Mesenteric fat pad (tissue), 1 donor: ENCODE measurements at places on chromosomes 7 and 10.

DNA sequence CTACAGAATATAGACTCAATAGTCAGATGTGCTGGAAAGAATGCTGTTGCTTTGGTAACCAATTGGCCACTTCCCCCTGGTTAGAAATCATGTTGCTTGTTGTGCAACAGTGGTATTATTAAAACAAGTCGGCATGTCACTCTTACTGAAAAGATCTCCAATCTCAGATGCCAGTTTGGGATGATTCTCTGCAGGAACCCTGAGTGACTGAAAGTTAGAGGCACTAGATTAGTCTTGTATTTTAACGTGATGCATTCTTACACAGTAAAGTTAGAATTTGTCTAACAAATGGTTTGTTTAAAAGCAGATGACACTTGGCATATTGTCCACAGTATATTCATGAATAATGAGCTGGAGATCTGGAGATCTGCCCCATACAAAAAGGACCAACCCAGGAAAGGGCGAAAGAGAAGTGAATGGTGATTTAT, 287.6 kb downstream of the TWIST1 start:
- no peak for DNase-seq

- no peak for DNase-seq
These were observed 262.8 kb upstream of the KLF14 start for GRCh38 chr7:130996833-130997231.

DNA sequence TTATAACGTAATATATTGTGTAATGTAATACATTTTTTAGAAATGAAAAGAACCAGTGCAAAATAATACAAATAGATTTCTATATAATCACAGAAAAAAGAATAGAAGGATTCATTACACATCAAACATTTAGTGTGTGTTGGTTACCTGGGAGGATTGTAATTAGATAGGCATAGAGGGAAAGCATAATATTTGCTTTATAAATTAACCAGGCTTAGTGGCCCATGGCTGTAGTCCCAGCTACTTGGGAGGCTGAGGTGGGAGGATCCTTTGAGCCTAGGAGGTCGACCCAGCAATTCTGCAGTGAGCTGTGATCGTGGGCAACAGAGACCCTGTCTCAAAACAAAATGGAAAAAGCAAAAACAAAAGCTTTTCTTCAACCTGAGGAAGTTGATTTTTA, 5.0 kb upstream of the CNOT4 start:
- no peak for DNase-seq

DNA sequence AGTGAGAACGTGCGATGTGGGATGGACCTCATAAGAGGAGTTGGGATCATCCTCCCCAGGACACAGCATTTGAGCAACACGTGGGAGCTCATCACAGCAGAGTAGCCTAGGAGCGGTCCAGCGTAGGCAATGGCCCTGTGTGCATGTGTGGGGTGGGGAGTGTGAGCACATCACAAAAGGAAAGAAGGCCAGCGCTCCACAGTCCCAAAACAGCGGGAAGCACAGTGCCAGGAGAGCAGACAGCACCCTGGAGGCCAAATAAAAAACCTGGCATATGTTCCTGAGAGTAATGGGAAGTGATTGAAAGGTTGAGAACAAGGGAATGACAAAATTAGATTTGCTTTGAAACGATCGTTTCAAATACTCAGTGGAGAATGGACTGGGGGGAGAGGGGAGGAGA, 226.0 kb downstream of the C7orf25 start:
- no peak for DNase-seq

DNA sequence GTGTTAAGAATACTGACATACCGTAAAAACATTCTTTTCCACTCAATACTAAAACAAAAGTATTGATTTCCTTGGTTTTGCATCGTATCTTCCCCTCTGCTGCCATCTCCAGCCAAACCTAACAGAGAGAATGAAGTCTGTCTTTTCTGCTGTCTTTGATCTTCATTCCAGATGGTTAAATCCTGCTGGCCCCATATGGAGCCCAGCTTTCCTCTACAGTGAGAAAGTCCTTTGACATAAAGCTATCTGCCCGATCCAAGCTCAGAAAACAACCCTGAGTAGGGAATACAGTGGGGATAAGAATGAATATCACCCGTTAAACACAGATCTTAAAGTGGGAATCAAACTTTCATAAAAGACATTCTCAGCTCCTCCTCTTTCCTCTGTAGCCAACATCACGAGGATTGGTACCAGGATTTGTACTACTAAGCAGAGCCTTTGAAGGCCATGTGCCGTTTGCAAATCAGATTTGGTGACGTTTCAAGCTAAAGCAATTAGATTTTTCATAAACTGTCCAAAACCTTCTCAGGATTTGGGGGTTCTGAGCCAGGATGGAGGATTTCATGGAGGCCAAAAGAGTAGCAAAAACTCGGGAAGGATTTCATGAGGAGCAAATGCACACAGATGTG, 30.8 kb upstream of the GPAM start:
- no peak for DNase-seq

GRCh38 chr10:129631006-129631405, 164.0 kb downstream of the MGMT start:
- DNase-seq = no peak

GRCh38 chr7:69708857-69709256, 110.6 kb downstream of the AUTS2 start:
- no peak for DNase-seq

DNA sequence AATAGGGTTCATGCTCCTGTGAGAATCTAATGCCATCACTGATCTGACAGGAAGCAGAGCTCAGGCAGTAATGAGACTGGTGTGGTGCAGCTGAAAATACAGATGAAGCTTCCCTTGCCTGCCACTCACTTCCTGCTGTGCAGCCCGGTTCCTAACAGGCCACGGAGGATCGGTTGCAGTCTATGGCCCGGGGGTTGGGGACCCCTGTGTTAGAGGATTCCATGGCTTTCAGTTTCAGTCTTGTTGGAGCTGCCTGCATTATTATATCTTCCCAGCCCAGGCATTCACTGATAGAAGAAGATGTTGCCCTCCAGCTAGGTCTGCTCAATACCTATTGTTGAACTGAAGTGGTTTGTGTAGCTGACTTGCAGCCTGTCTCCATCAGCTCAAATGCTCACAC, 1298.8 kb downstream of the TYW1 start:
- DNase-seq = no peak

- DNase-seq = no peak
These were observed 127.5 kb downstream of the VPS50 start for GRCh38 chr7:93359520-93360198.

DNA sequence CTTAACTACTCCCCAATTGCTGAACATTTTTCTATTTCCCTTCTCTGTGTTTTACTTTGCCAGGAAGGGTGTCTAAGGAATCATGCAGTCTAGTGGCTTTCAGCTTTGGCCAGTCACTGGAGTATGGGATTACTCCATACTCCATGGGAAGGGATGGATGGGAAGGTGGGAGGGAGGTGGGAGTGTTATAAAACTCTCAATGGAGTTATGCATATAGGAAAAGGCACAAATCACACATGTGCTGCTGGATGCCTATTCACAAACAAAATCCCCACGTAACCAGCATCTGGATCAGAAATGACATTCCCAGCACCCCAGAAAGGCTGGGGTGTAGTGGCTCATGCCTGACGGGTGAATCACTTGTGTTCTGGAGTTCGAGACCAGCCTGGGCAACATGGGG, 125.3 kb downstream of the ATXN7L1 start:
- DNase-seq = no peak

DNA sequence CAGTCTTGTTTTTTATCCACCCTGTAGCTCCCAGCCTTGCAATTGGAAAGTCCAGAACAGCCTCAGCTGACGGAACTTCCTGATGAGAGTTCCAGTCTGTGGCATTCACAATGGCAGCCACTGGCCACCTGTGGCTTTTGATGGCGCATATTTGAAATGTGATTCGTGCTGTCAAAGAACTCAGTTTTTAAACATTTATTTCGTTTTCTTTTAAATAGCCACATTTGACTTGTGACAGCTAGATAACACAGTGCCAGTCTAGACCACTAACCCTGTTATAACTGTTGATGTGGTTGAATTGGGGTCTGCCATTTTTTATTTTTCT, 97.3 kb downstream of the INPP5A start:
- no peak for DNase-seq

GRCh38 chr7:28649189-28649588, 236.9 kb downstream of the CREB5 start:
- no peak for DNase-seq

DNA sequence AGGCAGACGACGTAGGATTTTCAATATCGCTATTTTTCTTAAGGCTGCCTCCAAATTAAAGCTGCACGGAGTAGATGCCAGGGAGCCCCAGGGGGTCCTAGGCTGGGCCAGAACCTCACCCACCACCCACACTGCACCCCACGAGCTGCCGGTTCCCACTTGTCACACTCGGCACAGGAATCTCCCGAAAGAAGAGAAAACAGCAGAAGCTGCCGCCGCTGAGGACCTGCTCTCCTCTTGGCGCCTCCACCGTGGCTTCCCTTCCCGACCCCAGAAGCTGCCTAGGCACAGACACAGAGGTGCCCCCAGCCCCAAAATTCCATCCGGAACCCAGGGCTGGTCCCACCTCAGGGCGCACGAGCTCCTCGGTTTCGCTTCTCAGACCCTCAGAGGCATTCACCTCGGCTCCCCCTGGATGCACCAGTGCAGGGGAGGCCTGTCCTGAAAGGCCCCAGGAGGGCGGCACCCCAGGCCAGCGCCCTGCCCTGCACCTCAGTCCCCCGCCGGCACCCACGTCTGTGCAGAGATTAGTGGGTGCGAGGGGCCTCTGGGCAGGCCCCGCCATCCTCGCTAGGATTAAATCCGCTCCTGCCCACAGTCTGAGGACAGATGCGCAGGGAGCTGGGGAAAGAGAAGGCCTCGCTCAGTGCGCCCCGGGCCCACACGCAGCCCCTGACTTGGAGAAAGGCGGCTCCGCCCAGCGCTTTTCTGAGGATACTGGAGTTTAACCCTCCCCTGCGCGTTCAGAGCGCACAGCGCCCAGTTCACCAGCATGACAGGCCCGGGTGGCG, 99.2 kb downstream of the PTPRN2 start:
- no peak for DNase-seq

GRCh38 chr7:30907527-30908267, 4.0 kb upstream of the AQP1 start:
- DNase-seq = no peak

GRCh38 chr10:8229153-8229552, 174.7 kb downstream of the GATA3 start:
- DNase-seq = no peak

GRCh38 chr10:125171402-125172306, 11.3 kb upstream of the CTBP2 start:
- DNase-seq = no peak

- DNase-seq = peak; percentile 83
These were observed 283.1 kb downstream of the DNAJB6 start for GRCh38 chr7:157619753-157620525.

- no peak for DNase-seq
These were observed 80.8 kb downstream of the TMEM130 start for GRCh38 chr7:98788966-98789365.

DNA sequence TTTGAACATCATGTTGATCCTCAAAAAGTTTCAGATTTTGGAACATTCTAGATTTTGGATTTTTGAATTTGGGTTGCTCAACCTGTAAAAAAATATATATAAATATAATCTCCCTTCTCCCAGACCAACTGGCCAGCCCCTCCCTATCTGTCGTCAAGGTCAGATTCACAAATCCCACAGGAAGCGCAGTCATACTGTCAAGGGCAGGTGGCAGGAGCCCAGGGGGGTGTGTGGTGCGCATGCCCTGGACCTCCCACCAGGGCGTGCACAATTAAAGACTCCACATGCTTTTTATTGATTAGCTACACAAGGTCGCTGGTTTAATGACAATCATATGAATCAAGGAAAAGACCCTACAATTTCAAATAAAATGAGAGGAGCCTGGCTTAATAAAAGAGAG, 77.0 kb upstream of the EEPD1 start:
- no peak for DNase-seq

- no peak for DNase-seq
These were observed 90.7 kb downstream of the SRPK2 start for GRCh38 chr7:105297985-105298384.

DNA sequence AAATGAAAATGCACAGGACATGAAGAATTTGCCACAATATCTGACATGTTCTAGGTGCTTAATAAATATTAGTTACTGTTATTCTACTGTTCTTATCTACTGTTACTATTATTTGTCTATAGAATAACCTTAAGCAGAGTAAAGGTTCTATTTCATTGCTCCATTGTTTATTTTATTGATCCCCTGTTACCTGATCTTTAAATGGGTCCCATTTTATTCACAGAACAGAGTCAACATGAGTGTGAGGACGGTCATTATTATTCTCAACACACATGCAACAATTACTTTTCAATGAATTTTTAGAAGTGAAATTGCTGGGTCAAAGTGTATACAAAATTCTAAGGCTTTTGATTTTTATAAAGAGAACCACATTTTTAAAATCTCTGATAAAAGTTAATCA, 186.9 kb downstream of the AHR start:
- DNase-seq = no peak

DNA sequence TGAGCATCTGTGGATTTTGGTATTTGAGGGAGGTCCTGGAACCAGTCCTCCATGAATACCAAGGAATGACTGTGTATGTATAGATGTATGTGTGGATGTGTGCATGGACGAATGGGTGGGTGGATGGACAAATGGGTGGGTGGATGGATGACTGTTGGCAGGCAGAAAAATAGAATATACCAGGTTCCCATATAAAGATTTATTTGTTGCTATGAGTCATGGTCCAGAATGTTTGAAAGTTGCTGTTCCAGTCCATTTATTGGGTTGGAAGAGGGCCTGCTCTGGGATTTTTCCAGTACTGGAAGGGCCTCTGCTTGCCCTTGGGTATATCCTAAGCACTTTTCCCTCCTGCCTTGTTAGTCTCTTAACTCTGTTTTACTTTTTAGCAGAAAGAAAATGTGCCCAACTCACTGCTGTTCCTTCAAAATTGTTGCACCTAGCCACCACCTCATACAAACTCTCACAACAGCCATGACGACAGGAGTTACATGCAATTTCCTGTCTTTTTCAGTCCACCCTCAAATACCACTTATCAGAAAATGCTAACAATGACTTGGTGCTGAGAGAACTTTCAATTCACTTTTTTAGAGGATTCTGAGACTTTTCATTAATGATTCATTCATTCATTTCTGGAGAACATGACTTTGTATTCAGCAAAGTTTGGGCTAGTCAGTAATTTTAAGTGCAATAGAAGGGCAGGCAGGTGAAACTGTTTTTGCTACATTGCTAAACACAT, 108.1 kb downstream of the EEPD1 start:
- DNase-seq = no peak
